ENCODE measurements at places on chromosomes 1 and 21. TPM values are rescaled to one million over a fixed set of nuclear protein-coding genes. Genes with fewer than 3 reads are reported as not detected.

DNA sequence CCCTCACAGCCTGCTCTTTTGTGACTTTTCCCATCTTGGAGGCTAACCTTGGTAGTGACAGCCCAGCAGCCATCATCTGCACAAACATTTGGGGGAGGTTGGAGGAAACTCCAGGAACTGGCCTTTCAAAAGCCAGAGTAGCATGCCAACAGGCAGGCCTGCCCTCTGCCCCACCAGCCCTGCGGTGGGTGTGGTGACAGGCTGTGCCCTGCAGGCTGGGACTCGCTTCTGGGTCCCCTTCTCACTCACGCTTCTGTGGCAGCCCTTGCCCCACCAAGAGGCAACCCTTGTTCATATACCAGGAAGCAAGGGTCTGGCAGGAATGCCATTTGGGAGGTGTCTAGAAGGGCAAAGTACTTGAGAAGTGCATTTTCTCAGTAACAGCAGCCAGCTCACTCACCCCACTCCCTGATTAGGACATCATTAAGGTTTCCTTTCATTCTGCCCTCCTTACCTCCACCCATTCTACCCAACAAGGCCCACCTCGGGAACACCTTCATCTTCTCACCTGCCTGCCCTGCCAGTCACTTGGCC, 20.8 kb upstream of the FAM3B start:
- DNase-seq = no peak

DNA sequence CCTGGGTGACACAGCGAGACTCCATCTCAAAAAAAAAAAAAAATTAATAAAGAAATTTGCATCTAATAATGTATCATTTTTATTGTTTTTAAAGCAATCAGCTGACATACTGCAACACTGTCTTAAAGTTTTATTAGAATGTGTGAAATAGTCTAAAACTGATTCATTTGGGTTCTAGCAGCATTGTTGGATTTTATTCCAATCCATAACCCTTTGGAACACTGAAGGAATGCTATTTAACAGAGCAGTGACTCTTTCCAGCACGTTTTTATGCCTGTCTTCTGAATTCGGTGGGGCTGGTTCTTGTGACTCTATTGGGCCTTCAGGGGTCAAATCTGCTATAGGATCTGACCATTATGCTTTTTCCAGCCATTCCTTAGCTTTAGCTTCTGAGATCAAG, 18.2 kb upstream of the FMO4 start:
- DNase-seq = no peak

DNA sequence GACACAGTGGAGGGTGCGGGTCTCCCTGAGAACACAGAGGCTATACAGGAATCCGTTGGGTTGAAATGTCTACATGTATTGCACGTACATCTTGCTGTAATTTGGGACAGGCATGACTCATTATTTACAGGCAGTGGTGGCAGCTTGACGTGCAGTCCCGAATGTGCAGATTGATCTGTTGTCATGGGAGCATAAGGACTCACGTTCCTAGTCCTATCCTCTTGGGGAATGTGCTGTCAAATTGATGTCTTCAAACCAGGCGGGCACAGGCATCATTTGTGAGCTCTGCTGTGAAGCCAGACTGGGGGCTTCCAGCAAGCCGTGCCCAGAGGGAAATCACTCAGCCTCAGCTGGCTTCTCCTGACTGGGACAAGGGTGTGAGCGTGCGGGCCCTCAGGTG, 40.5 kb downstream of the S100B start:
- DNase-seq = no peak

- no peak for DNase-seq
Observed at GRCh38 chr21:24217151-24217550, 1390.1 kb downstream of the MRPL39 start.

DNA sequence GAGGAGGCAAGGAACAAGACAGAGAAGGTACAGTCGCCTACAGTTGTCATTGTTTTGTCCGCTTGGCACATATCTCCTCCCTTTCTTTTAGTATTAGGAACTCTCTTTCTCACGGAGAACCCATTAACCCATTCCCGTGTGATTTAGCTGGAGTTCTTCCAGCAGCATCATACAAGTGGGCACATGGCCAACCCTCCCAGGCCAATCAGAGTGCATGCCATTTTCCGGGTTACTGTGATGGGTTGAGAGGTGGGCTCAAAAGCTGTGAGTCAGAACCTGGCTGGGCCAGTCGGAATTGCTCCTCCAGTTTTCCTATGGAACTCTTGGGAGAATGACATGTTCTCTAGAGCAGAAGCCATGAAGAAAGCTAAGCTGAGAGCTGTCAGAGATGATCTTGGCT, 83.1 kb upstream of the SOD1 start:
- no peak for DNase-seq

- no peak for DNase-seq
Observed at GRCh38 chr1:241181471-241181870, 175.5 kb downstream of the RGS7 start.

DNA sequence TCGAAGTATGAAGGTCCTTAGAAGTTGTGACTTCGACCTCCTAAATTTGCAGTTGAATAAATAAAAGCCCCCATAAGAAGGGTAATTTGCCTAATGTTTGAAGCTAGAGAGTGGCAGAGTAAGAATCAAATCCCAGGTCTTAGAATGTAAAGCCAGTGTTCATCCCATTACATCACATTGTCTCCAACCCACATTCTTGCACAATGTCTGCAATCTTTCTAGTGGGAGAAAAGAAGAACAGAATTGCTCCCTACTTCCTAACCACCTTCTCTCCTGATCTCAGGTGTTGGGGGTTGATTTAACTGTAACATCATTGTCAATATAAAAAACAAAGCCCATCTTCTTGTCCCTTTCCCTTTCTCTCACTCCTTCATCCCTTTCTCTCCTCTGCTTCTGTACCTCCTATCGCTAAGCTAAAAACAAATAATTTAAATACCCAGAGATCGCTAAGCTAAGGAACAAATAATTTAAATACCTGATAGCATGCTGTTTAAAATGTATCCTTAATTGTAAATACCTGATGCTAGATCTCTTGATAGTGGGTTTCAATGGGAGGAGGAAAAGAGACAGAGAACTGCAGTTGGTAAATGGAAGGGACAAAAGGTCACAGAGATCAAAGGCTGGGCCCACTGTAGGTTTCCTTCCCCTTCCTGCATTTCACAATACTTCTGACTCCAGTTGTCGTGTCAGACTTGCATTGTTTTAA, 32.1 kb upstream of the CCDC190 start:
- no peak for DNase-seq

DNA sequence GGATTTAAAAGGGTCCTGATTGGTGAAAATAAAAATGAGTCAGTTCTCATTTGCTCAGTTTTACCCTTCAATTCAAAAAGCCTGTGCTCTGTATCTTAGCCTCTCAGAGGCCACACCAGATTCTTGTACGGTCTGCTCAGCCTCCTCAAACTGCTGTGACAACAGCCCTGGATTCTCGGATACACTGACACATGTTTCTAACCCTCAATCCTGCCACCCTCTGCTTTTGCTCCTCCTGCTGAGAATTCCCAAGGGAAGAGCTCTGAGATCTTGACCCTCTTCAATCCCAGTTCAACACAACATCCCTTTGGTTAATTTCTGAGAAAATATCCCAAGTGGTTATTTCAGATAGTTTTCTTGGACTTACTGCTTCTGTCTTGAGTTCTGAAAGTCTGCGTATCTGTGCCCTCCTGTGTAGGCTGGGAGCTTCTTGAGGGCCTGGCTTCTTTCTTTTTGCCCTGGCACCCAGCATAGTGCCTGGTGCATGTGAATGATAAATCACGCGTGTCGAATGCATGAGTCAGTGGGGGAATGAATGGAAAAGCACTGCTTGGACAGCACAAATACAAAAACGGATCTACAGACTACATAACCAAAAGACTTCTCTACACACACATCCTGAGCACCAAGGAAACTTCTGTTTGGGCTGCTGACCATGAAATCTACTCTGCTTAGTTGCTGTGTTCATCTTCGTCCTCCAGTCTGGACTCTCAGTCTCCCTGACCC, 24.5 kb downstream of the IRF2BP2 start:
- DNase-seq = no peak

GRCh38 chr1:65395887-65396612, 24.4 kb upstream of the LEPR start:
- DNase-seq = no peak

DNA sequence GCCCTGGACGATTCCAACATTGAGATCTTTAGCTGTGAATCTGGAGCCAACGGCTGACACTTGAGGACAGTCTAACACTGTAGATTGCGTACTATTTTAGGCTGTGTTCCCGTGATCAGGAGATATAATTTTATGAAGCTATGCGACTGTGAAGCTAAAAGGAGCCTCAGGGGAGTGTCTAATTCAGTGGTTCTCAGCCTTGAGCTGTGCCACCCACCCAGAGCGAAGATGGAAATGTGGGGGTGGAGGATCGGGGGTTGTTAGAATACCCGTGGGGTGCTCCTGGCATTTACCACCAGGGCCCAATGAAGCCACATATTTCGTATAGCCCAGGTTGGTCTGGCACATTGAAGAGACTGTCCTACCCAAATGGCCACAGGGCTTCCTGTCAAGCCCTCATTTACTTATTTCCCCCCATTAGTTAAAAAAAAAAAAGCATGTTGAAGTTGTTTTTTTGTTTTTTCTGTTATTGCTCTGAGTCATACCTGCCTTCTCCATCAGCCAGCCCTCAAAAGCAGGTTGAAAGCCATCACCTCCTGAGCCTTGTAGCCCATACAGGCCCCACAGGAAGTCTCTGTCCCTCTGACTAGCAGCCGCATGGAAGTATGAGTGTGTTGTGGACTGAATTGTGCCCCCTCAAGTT, 141.7 kb downstream of the GALNT2 start:
- no peak for DNase-seq

DNA sequence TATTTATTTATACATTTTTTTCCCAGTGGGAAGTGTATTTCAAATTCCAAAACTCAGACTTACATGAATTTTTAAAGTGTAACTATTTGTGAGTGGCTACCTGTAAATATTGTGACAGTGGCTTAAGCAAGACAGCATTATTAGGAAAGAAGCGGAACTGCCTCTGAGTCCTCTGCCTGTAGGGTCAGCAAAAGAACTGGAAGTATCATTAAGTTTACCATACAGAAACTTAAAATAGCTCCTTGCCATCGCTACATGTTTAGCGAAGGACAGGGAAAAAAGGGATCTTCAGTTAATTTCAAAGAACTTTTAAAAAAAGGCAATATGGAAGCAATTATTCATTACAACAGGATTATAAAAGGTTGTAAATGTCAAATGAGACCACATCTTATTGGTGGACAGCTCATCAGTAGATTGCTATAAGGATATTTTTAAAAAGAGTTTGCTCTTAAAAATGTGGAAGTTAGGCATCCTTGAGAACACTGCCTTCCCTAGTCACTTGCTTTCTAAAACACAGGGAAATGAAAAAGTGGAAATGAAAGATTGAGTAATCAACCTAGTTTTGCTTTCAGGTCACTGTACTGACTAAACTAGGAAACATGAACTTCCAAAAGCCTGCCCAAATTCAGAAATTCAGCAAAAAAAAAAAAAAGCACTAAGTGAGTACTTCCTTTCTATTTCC, 39.2 kb downstream of the NSL1 start:
- DNase-seq = no peak

- DNase-seq = no peak
Observed at GRCh38 chr21:38504066-38504465, 5.8 kb upstream of the ERG start.

GRCh38 chr1:35203295-35203694, 10.3 kb upstream of the SFPQ start:
- no peak for DNase-seq

DNA sequence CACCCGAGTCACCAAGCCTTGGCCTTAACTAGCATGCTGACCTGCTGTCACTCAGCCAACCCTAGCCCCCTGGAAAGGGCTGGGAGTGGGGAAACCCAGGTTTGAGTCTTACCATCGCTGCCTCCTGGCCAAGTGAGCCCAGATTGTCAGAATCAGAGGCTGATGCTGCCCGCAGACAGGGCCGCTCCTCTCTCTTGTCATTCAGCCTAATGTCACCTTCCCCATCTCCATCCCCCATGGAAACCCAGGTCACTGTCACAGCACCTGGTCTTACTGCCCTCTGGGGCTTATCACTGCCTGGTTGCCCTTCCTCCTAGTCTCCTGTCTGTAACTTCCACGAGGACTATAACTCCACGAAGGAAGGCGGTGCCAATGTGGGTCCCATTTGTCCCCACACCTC, 53.6 kb upstream of the CASZ1 start:
- no peak for DNase-seq

DNA sequence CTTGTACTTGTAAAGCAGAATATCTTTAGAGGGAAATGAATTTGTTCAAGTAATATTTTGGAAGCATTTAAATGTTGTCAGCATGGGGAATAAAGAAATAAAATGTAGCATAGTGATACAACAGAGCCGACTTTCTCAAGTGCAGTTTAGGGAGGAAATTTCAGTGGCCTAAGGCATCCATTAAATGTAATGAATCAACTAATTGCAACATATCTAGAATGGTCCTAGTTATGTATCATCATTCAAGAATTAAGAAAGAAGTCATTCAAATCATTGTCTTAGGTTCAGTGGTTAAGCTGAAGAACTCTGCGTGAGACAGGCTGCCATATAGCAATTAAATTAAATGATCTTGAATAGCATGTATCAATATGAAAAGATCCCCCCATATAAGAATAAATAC, 360.7 kb downstream of the TBX15 start:
- DNase-seq = no peak

DNA sequence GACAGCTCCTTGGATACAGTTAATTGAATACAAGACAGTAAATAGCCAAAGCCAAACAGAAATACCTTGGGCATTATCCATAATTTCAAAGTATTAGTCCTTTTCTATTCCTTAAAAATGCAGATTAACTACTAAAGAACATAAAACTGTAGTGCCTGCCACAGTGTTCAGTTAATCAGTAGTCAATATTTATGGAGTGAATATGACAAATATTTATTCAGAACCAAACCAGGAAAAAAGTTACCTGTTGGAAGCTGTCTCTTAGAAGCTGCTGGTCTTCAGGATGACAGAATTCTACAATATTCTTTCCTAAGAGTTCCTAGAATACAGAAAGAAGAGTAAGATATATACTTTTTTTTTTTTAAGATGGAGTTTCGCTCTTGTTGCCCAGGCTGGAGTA, 18.2 kb upstream of the CTSK start:
- no peak for DNase-seq

- no peak for DNase-seq
Observed at GRCh38 chr1:44531785-44532566, 126.9 kb downstream of the RNF220 start.

- no peak for DNase-seq
Observed at GRCh38 chr21:27580276-27580675, 613.4 kb upstream of the ADAMTS5 start.

- DNase-seq = no peak
Observed at GRCh38 chr1:119767486-119767885, 1.2 kb downstream of the HMGCS2 start.

DNA sequence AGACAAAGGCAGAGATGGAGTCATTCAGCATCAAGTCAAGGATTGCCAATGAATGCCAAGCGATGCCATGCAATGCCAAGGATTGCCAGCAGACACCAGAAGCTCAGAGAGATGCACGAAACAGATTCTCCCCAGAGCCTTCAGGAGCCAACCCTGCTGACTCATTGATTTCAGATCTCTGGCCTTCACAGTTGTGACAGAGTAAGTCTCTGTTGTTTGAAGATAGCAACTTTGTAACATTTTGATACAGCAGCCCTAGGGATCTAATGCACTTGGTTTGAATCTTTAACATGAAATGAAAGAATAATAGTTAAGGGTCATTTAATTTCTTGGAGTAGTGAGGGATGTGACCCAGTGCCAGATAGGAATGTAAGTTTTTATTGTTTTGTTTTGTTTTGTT, 287.4 kb upstream of the RUNX1 start:
- no peak for DNase-seq

FGR gene
- polyA plus RNA-seq = 1.2 TPM

MORN1 gene
- polyA plus RNA-seq = 16.1 TPM

OPTC gene
- polyA plus RNA-seq = not detected

TRAF3IP3 gene
- polyA plus RNA-seq = 1.7 TPM

PLXNA2 gene
- polyA plus RNA-seq = 15.3 TPM

FCRL3 gene
- polyA plus RNA-seq = not detected

ADCY10 gene
- polyA plus RNA-seq = 0.83 TPM

MORC3 gene
- 44.9 TPM for polyA plus RNA-seq

ADAM30 gene
- polyA plus RNA-seq = not detected

Measured in left kidney (tissue), 8 donors.